ENCODE measurements at places on chromosomes 11 and 22. TPM values are rescaled to one million over a fixed set of nuclear protein-coding genes. Genes with fewer than 3 reads are reported as not detected.

DNA sequence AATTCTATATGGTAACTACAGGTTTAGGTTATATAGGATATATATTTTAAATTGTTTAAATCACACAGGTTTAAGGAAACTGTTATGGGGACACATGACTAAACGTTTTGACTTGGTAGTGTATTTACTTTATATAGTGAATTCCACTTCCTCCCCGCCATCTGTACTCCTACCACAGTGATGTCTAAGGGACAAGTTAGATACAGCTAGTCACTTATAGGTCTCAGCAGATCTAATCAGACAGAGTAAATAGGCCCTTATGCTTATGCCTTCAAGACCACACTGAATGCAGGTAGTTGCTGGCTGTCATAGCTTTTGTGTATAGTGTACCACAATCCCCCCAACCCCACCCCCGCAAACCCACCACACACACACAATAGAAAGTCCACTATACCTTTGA lies 8.2 kb downstream of the SESN3 start:
- DNase-seq: no peak

Gene BDNF
- total RNA-seq: 4.4 TPM

DNA sequence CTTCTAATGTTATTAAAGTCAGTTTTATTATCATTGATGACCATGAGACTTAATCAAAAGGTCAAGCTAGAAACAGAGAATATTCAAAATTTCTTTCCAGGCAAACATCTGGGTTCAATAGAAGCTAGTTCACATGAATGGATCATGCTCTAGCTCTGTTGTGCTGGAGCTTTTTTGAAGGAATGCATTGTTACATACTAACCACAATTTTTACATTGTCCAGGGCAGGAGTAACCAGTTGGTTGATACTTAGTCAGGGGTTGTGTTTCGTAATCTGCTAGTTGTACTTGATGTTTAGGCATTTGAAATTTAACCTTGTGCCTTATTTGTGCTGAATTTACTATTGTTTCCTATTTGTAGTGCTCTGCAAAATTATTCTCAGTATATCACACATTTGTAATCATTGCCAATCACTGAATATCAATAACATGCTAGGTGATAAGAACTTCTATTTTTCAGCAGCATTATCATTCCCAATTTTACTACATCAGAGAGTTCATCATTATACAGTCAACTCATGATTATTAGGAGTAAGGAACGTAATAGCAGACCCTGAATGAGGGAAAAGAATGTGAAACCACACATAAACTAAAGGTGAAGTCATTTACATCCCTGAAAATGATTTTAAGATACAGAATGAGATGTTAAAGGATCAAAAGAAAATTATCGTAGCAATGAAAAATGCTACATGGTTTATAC lies 23.2 kb downstream of the NF2 start:
- no peak for DNase-seq

Gene VPS11
- 30.1 TPM for total RNA-seq

Gene KCNK4
- total RNA-seq: 0.22 TPM

DNA sequence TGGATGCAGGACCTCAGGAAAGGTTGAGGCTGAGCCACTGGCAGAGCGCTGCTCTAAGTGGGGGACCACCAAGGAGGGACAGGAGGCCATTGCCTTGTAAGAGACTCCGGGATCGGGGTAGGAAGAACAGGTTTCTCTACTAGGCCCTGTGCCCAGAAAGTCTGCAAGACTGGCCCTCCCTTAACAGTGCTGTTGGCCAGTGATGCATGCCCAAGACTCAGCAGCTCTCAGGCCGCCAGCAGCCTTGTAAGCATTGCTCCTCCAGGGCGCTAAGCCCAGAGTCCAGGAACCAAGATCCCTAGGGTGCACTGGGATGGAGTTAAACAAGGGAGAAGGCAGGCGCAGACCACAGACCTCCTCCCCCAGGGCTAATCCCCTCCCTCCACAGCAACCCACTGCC lies 39.3 kb upstream of the PANX1 start:
- DNase-seq: no peak

Gene RPL27A
- total RNA-seq: 546 TPM

- DNase-seq: no peak
Measured at GRCh38 chr11:118098996-118099837, 12.5 kb upstream of the SMIM35 start.

GRCh38 chr22:28016781-28017557 lies 97.9 kb upstream of the PITPNB start:
- peak; percentile 82 for DNase-seq

Gene ZNF215
- total RNA-seq: 2.3 TPM

Gene PIWIL4
- total RNA-seq: 2.5 TPM

Gene MMP7
- total RNA-seq: 0.51 TPM

Gene PPARA
- 16.0 TPM for total RNA-seq

DNA sequence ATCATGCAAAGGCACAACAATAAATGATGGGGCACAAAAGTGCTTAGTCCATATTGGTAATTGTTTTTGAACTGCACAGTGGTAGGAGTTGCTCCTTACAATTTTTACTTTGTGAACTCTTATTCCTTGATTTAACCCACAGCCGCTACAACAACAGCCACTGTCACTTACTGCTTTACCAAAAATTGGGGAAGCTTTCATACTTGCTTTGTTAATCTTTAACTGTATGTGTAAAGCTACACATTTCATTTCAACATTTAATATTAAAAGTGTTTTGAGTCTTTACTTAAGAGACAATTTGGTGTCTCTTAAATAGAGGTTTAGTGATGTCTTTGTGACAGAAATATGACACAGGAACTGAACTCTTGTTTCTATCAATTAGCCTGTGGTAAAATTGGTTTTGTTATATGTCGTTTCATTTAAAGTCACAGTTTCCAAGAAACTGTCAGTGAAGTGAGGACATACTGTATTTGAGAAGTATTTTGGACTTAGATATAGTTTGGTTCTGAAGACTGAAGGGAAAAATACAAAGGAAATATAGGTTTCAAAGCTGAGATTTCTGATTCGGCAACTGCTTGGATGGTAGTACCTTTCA lies 6.5 kb upstream of the IL18BP start:
- DNase-seq: no peak

DNA sequence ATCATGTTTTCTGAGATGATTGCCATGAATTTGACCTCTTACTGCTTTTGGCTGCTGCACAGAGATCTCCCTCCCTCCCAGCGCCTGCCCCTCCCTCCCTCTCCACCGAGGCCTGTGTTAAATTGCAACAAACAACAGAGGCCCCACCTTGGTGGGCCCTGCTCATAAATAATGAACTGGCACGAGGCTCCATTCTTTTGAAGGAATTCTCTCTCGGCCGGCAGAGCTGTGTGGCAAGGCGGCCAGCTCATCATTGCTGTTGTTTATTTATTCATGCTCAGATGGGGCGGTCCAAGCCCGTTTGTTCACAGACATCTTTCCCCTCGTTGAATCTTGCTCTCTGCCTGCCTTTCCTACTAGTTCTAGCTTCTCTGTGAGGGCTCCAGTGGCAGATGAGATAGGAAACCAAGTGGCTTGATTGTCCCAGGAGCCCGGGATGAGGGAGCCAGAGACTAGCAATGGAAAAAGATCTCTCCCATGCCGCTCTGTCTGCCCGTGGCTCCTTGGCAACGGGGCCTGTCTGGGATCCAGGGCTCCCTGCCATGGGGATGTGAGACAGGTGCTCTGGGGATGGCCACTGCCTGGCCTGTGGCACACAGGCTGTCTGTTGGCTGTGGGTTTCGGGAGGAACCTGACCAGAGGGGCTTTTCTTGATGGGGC lies 192.6 kb downstream of the DSCAML1 start:
- no peak for DNase-seq

GRCh38 chr11:73292525-73292894 lies 15.6 kb upstream of the ARHGEF17 start:
- peak; percentile 47 for DNase-seq

DNA sequence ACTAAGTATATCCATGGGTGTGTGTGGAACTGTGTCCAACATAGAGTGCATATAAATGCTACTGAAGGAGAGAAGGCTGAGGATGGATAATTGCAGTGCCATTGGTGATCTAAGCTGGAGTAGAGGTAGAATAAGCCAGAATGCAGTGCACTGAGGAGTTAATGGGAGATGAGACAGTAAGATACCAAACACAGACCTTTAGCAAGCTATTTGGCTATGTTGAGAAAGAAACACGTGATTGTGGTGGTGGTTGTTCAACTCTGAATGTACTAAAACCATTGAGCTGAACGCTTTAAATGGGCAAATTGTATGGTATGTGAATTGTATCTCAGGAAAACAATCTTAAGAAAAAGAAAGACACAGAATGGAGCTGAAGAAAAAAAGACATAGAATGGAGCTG lies 22.8 kb downstream of the JAML start:
- DNase-seq: no peak

DNA sequence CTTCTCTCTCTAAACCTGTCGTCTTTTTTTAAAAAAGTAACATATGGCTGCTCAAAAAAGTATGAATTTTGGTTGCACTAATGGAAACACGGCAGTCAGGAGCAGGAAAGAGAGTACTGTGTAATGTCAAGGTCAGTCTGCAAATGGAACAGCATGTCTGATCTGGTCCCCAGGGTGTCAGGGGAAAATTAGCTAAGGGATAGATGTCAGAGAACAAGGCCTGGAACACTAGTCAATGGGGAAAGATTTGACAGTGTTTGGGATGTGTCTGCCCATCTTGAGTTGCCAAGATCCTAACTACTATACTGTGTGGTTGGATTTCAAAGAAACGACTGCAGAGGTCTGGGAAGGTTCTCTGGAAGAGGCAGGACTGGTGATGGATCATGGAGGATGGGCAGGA lies 65.7 kb upstream of the PHOX2A start:
- no peak for DNase-seq

DNA sequence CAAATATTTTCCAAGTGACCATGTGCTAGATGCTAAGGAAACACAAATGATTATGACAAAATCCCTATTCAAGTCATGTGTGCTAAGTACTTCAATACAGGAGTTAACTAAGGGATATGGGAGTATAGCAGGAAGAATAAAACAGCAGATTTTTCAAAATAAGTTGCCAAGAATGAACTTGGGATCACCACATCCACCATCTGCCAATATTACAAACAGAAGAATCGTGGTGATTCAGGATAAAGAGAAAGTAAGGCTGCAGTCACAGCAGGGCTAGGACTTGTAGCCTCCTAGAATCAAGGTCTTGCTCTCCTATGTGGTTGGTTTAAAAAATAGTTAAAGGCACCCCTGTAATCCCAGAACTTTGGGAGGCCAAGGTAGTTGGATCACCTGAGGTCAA lies 34.3 kb downstream of the MRTFA start:
- DNase-seq: no peak

Gene MRGPRE
- not detected for total RNA-seq

- DNase-seq: no peak
Measured at GRCh38 chr22:29346659-29347058, 31.2 kb upstream of the RASL10A start.

GRCh38 chr11:1831338-1832210 lies 3.2 kb upstream of the SYT8 start:
- DNase-seq: no peak

GRCh38 chr22:17086296-17086695 lies 1.5 kb downstream of the IL17RA start:
- no peak for DNase-seq

DNA sequence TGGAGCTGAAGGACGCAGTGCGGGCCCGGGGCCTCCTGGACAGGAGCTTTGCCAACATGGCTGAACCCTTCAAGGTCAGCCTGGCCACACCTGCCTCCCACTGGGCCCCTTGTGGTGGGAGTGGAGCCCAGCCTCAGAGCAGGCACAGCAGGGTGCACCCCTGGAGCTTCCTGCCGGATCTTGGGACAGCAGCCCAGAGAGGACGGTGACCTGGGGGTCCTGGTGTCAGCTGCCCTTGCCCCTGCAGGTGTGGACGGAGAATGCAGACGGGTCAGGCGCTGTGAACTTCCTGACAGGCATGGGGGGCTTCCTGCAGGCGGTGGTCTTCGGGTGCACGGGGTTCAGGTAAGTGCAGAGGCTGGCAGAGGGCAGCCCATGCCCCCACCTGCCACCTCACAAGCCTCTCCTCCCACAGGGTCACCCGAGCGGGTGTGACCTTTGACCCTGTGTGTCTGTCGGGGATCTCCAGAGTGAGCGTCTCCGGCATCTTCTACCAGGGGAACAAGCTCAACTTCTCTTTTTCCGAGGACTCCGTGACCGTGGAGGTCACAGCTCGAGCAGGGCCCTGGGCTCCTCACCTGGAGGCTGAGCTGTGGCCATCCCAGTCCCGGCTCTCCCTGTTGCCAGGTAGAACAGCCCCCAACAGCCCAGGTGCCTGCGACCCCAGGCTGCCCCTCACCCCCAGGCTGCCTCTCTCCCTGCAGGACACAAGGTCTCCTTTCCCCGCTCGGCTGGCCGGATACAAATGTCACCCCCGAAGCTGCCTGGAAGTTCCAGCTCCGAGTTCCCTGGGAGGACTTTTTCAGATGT lies 5.1 kb downstream of the PGGHG start:
- DNase-seq: peak; percentile 90

- peak; percentile 56 for DNase-seq
Measured at GRCh38 chr22:40637183-40638150, 948 bp upstream of the MRTFA start.

GRCh38 chr11:2742201-2742600 lies 42.4 kb upstream of the KCNQ1OT1 start:
- peak; percentile 59 for DNase-seq

DNA sequence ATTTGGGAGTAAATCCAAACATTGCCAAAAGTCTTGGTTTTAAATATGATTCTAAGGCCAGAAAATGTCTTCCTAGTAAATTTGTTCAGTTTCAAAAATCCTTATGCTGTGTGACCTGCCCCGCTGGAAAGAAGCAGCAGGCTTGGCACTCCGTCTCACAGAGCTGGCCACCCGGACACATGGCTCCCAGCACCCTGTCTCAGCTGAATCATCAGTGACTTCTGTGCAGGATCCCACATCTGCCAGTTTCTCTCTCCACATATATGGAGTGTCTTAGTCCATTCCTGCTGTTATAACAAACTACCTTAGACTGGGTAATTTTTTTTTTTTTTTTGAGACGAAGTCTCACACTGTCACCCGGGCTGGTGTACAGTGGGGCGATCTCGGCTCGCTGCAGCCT lies 356.7 kb downstream of the TBC1D22A start:
- DNase-seq: no peak

GRCh38 chr11:118878163-118878563 lies 5.5 kb upstream of the CXCR5 start:
- DNase-seq: no peak

GRCh38 chr22:48937032-48937639 lies 890.5 kb downstream of the BRD1 start:
- no peak for DNase-seq

DNA sequence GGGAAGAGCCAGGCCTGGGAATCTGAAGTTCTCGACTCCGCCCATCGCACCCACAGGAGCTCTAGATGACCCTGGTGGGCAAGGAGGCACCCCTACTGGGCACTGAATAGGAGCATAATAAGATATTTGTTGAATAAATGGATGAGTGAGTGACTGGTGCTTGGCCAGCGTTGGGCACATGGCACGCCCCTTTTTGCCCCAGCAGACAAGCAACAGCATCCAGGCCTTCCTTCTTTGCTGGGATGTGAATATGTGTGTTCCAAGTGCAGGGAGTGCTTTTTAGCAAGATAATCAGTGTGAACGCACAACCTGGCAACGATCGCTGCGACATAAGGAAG lies 443 bp upstream of the CELF1 start:
- DNase-seq: no peak

Gene SCGB2A2
- not detected for total RNA-seq

Gene BLID
- total RNA-seq: 0.68 TPM

GRCh38 chr11:125202362-125202880 lies 37.9 kb downstream of the PKNOX2 start:
- no peak for DNase-seq

Gene LRRC10B
- total RNA-seq: not detected

- DNase-seq: no peak
Measured at GRCh38 chr11:94150704-94151685, 22.4 kb downstream of the PANX1 start.

- no peak for DNase-seq
Measured at GRCh38 chr11:62400281-62400680, 18.6 kb upstream of the SCGB1A1 start.
